Umbilical cord (tissue), 2 donors: ENCODE measurements at places on chromosomes 13 and 19.
A peak's percentile ranks its signal among the peaks of the same experiment; 100 is the strongest.

DNA sequence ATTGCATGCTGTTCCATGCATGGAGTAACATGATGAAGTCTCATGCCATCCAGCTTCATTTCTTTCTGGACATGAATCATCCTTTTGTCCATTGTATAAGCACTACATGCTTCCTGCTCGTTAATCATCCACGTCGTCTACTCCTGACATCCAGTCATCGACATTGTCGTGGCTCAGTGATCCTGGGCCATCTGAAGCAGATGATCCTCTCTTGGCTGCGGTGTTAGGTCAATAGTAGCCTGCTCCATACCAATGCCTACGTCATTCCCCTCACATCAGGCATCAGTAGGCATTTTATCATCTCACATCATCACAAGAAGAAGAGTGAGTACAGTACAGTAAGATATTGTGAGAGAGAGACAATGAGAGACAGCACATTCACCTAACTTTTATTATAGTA is 7.9 kb upstream of the MYO16 start:
- no peak for DNase-seq

- peak; percentile 94 for DNase-seq
These were observed 11.6 kb upstream of the JUND start for GRCh38 chr19:18292810-18293641.

- no peak for DNase-seq
These were observed 113.4 kb downstream of the TSHZ3 start for GRCh38 chr19:31235806-31236205.

- peak; percentile 15 for DNase-seq
These were observed 46.5 kb upstream of the KPNA3 start for GRCh38 chr13:49838989-49839388.
